ENCODE measurements at places on chromosomes 7 and 10.

DNA sequence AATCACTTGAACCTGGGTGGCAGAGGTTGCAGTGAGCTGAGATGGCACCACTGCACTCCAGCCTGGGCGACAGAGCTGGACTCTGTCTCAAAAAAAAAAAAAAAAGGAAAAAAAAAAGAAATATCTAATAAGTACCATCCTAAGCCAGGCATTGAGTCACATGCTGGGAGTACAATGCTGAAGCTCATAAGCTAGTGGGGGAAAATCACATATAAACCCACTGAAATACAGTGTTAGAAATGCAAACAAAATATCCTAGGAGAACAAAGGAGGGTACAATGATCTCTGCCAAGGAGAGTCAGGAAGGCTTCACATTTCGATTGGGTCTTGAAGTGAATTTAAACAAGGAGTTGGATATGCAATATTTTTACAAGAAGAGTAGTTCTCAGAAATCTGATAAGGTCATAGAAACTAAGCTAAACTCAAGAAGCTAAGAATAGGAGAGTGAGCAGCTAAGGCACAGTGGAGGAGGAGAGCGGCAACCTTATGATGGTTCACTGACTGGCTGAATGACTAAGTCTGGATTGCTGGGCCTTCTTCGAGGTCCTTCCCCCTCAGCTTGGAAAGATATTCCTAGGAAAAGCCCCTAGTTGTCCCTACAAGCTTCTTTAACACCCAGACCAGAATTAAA is 115.5 kb downstream of the PHTF2 start:
- DNase-seq = peak; percentile 74

DNA sequence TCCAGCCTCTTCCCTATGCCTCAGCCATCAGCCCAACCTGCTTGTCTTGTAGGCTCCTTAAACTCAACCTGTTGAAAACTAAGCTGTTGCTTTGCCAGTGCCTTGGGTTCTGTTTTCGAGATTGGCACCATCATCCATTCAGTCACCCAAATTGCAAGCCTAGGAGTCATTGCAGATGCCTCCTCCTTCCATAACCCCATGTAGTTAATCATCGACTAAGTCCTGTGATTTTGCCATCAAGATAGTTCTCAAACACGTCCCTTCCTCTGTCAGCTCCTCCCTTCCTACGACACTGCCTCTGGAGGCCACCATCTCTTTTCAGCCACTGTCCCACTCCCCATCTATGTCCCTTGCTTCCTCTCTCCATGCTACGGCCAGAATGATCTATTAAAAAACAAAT is 168.1 kb downstream of the RAB11FIP2 start:
- no peak for DNase-seq

DNA sequence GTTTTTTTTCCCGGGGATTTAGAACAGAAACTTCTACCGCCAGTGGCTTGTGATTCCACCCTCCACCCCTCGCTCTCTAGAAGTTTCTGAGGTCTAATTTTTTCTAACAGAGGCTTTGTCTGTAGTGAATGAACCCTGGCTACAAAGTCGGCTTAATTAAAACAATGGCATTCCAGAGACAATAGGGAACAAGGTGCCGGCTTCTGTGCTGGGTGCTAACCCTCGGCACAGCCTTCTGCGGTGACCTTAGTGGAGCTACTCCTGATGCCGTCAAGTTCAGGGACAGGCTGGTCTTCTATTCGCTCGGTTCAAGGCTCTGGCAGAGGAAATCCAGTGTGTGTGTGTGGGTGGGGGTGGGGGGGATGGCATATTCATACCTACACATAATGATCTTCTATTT is 32.1 kb upstream of the ENO4 start:
- no peak for DNase-seq

- no peak for DNase-seq
These were observed 19.5 kb downstream of the CFAP46 start for GRCh38 chr10:132922872-132923271.

- no peak for DNase-seq
These were observed 93.7 kb downstream of the COBL start for GRCh38 chr7:51222916-51223315.

DNA sequence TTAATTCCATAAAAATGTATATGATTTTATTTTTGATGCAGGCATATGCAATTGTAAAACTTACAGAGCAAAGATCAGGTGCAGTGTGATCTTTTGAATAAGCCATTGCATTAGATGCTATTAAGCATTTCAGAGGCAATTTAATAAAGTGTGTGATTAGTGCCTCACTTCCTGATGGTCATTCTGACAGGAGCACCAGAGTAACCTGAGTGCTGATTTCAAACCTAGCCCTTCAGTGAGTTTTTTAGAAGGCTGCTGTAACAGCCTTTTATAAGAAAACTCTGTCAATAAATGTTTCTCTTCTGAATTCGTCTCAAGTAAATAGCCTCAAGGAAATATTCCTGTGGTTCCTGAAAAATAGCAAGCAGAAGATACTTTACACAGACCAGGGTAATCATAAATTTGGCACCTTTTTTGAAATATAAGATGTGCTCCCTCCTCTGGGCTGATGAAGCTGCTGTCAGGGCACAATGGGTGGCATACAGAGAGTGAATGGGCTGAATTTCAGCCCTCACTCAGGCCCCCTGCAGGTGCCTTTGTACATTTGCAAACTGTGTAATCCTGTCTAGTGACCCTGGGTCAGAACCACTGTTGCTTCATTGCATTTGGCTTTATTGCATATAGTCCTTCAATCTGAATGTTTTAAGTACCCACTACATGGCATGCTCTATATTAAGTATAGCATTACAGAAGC is 193.7 kb upstream of the CSTF2T start:
- no peak for DNase-seq

DNA sequence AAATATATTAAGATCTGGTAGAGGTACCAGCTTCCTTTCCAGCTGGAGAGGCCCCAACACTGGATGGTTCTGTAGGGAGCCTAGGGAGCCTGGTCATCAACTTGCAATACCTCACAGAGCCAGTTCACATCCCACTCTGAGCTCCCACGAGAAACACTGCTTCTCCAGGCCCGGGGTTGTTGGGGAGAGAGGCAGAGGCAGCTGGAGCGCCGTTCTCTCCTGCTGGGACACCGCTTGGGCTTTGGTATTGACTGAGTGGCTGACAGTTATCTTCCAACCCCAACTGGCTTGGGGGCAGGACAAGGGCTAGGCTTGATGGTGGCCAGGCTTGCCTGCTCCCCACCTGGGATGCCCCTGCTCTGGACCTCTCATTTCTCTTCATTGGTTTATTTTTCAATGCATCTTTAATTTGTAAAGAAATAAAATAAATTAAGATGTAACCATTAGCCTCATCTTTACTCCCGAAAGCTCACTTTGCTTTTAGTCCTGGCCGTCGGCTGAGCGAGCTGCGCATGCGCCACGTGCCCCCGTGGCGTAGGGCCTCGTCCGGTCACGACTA is 10.0 kb upstream of the CHCHD1 start:
- peak; percentile 81 for DNase-seq

DNA sequence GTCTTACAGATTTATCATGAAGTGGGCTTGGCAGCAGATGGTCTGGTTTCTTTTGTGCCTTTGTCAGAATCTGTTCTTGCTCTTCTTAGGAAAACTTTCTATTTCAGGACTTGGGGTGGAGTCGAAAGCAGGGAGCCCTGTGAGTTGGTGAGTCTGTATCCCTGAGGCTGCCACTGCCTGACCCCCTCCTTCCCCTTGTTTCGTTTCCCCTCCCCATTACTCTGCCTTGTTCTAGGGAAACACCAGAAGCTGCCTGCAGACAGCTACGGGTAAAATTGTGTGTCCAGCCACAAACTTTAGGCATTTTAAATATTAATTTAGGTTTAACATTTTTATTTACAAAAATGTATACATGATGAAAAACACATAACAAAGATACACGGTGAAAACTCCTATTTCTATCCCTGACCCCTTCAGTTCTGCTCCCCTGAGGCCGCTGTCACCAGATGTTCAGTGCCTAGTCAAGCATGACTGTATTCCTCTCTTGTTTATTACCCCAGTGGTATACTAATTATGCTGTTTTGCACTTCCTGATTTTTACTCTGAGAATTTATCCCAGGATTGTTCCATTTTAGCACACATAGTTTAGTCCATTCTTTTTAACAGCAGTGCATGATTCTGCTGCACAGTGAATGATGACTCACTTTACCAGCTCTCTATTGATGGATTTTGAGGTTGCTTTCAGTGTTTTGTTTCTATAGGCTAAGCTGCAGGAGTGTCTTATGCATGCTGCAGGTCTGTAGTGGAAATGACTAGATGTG is 9.1 kb downstream of the TSPAN14 start:
- DNase-seq = peak; percentile 45
